ENCODE measurements at places on chromosomes 2 and 18.
A peak's percentile ranks its signal among the peaks of the same experiment; 100 is the strongest.

GRCh38 chr2:119647440-119648169 lies 31.4 kb upstream of the TMEM177 start:
- peak; percentile 12 for DNase-seq

GRCh38 chr2:240441326-240441992 lies 6.0 kb downstream of the GPC1 start:
- DNase-seq, result no peak

GRCh38 chr18:37525262-37525585 lies 40.4 kb downstream of the CELF4 start:
- no peak for DNase-seq

DNA sequence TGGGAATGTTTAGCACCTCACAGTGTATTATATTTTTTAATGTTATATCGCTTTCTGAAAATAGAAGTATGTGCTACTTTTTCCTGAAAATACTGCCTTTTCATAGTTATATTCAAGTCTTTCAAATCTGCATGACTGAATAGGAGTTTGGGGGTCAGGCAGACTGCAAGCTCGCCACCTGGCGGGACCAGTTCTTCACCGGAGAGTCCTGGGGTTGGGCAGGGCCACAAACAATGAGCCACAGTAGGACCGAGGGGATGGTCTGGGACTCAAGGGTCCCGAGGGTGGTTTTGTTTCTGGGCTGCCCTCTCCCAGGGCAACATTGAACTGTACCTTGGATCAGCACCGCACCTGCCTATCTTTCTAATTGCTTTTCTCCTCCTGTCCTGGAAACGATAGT lies 70.6 kb downstream of the VWA3B start:
- no peak for DNase-seq

- no peak for DNase-seq
Measured at GRCh38 chr2:174873471-174873870, 109.2 kb upstream of the CHRNA1 start.

- no peak for DNase-seq
Measured at GRCh38 chr2:225272173-225272572, 127.3 kb upstream of the NYAP2 start.

DNA sequence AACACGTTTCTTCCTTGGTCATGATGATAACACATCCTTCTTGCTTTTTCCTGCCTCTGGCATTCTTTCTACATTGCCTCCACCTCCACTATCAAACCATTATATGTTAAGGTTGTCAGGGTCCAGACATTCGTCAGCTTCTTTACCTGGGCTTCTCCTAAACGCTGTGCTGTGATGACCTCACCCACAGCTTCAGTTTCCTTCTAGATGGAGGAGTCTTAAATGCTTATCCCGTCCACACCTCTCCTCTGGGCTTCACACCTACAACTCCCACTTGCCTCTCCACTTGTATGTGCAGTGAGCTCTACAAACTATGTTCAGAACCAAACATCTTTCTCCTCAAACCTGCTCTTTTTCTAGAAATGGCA lies 666 bp upstream of the STAT1 start:
- no peak for DNase-seq

DNA sequence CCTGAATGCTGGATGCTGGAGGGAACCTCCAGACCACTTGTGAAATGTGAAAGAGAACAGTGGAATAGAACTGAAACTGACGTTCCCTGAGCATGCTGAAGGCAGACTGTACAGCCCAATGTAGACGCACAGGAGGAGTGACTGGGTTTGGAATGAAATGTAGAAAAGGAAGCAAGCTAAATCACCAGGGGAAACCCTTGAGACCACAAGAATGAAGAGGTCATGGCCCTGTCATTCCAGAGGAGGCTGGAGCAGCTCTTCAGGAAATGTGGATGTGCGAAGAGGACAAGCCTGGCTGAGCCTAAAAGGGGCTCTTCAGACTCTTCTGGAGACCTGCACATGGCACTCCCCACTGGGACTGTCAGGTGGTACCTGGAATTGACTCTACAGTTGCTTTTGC lies 118.5 kb upstream of the ALPP start:
- DNase-seq, result no peak

GRCh38 chr2:19971691-19972090 lies 18.2 kb downstream of the WDR35 start:
- no peak for DNase-seq

Data from naive B cell (primary cell).